Left ventricle myocardium inferior (tissue), 1 donor: ENCODE measurements at places on chromosomes 5 and 9.

- no peak for DNase-seq
Measured at GRCh38 chr9:567747-568305, 273.7 kb upstream of the DMRT1 start.

DNA sequence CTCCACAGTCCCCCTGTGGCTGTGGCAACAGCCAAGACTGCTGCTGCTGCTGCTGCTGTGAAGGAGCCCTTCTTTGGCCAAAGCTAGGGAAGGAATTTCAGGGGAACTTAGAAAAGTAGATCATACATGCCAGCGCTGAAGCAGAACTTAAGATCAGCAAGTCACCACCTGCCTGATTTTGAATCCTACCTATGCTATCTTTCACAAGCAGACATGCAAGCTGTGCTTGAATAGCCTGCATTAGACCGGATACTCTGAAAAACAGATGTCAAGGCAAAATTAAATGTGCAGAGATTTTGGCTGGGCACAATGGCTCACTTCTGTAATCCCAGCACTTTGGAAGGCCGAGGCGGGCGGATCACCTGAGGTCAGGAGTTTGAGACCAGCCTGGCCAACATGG is 99.3 kb upstream of the ZNF366 start:
- DNase-seq: no peak

DNA sequence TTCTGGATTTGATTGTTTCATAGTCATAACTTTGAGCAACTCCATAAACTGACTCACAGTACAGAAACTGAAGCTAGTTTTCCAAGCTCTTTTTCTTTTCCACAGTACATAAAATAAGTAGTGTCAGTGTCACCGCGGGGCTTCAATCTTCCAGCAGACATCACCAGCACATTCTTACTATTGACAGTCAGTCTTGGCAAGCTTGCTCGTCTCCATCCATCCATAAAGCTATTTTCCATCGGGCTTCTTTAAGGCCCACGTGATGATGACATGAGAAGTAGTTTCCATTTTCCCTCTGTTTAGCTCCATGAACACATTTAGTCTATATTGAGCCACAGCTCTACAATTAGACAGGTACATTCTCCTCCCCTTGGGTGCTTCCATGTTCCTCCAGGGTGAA is 443.4 kb downstream of the KDM4C start:
- no peak for DNase-seq

DNA sequence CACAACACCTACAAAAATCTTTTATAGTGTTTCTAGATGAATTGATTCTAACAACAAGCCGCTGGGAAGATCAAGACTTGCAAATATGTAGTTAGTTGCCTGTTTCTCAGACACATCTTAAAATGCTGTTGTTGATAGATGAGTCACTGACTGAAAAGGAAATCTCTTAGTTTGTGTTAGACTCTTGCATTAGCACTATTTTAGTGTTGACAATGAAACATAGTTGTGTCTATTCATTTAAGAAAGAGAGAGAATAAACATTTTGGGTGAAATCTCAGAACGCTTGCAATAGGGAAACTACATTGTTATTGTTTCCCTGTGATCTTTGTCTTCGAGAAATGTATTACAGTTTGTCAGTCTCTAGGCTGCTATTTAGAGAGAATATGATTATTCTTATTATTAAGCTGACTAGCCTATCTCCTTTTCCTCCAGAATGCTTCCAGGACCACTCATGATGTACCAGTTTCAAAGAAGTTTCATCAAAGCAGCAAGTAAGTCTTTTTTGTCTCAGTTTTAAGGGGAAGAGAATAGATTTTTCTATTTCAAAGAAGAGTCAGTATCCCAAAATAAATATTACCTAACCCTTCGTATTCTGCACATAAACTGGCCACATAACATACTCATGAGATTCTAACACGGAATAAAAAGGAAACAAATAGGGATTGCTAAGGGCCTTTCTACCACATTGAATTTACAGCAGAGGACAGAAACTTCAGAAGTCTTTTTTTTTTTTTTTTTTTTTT is 285.6 kb downstream of the ARHGAP26 start:
- DNase-seq: no peak

DNA sequence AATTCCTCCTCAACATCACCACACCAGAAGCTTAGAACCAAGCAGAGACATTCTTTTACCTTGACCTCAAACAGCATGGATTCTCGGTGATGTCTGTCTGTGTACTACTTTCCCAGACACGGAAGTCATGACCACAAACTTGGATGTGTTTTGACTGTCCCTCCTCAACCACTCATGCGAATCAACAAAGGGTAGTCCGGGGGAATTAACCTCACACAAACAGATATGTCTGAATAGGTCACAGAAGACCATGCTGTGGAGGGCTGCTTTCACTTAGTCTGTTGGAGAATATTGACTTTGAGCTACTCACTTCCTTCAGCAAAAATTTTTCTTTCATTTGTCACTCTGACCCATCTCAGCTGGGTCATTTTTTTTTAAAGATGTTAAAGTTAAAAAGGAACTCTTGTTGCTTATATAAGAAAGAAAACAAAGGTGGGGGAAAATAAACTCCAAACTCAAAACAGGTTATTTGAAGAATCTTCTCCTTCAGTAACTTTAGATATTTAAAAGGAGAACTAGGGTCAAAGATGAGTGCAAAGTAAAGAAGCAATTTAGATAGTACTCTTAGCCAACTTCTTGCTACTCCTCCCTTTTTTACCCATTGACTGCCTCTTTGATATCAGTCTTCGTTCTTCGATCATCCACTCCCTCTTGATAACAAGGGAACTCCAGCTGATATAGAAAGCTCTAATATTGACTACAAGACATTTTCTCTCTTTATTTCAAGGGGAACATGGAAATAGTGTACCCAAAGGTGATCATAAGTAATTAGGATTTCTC is 343.4 kb upstream of the CDH6 start:
- no peak for DNase-seq

DNA sequence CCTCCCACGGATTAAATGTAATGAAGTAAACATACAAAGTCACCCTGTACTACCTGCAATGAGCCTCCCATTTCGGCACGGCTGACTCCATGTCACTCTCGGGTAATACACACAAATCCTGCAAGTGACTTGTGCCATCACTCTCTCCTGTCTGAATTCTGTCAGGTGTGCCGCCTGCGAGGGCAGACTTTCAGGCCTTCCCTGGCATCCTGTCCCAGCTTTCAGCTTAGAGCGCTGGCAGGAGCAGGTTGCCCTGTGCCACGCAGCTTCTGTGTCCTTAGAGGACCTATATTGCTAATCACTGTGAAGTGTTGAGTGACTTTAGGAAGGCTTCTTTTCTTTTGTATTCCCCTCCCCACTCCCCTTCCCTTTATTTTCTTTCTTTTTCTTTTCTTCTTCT is 25.8 kb upstream of the S1PR3 start:
- peak; percentile 37 for DNase-seq
